MG63 (cell line): ENCODE measurements at places on chromosomes 1 and 21.

DNA sequence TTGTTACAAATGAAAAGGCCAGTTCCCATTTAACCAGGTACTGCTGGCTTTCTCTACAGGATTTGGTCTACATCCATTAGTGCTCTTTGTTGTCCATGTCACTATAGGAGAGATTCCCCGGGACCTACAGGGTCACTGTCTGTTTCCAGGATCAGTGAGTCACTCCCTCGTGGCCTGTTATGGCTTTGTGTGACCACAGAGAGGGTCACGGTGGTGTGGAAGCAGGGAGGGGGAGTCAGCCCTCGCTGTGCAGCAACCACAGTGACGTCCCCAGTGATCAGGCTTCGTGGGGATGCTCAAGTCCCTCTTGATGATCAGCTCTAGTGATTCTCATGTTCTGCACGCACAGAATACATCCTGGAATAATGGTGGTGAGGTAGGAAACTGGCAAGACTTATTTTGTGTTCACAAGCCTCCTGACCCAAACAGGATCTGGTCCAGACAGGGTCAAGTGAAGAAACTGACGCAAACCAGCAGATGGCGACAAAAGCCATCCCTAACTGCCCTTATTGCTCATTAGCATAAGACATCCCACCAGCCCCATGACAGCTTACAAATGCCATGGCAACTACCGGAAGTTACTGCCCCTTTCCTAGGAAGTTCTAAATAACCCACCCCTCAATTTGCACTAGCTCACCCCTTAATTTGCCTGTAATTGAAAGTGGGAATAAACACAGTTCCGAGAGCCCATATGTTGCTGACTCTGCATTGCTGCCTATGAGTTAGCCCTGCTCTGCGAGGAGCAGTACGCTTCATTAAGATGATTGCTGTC is 98.5 kb downstream of the DISC1 start:
- peak; percentile 58 for DNase-seq

- DNase-seq, result no peak
Observed at GRCh38 chr1:44037154-44037553, 5.9 kb upstream of the SLC6A9 start.

DNA sequence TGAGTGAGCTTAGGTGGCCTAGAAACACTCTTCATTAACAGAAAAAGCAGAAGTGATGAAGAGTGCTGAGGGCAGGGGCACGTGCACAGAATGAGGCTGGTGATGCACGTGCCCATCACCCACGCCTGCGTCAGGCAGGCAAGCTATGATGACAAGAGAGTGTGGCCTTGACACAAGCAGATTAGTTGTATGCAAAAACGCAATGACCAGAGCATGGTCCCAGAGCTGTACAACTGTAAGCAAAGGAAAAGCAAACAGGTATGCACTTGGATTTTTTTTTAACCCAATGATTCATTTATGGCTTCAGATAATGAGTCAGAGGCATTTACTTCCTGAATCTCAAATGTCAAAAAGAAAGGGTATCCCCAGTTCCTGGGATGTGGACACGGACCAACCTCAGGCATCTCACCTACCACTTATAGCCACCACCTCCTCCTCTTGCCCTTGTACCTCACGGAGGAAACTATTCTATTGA is 9.1 kb upstream of the TMEM61 start:
- no peak for DNase-seq

DNA sequence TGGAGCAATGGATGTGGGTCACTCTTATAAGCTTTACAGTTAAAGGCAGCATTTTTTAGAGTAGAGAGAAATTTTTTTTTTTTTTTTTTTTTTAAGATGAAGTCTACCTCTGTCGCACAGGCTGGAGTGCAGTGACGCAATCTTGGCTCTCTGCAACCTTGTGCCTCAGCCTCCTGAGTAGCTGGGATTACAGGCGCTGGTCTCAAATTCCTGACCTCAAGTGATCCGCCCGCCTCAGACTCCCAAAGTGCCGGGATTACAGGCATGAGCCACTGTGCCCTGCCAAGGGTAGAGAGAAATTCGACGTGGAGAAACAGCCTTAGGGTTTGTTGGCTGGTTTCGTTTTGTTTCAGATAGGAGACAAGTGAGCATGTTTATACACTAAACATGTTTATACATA is 594.2 kb upstream of the ADAMTS5 start:
- DNase-seq, result peak; percentile 56

- no peak for DNase-seq
Observed at GRCh38 chr1:100628631-100629081, 90.7 kb downstream of the GPR88 start.

DNA sequence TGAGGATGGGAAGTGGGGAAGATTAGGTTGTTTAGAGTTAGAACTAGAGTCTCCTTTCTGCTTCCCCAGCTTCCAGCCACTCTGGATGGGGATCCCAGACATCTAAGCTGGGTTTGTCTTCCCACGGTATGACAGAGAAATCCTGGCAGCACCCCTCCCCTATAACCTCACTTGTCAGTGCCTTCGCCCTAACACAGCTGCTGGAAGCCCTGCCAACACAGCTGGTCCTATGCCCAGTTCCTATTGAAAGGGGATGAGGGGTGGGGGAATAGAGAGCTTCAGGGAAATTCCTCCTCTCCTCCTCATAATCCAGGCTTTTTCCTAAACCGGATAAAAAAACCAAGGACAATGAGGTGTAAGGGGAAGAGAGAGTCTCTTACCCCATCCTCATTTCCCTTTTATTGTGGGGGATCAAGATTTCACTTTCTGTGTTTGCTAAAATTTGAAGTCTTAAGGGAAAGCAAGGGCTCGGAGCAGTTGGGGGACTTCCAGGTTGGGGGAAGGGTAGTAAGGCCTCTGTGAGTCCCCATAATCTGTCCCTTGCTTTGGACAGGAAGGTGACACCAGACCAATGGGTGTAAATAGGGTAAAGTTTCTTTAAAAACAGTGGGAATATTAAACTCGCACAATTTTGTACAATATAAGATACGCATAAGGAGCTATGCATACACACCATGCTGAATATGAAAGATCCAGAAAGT is 590 bp downstream of the TMOD4 start:
- DNase-seq, result no peak

DNA sequence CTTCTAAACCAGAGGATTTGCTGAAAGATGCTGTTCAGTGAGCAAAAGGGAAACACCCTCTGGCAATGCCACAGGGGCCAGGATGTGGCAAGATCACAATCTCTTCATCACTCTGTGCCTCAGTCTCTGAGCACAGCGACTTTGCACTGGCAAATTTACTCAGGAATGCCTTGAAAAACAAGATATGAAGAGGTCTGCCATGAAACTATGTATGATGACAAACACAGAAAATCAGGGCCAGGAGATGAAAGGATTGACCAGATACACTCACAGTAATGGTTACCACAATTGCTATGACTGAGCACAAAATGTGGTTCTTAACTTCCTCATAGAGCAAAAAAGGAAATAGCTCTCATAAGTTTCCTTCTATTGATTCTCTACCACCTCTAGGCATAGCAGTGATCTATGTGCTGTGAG is 5.8 kb downstream of the TTC13 start:
- no peak for DNase-seq

DNA sequence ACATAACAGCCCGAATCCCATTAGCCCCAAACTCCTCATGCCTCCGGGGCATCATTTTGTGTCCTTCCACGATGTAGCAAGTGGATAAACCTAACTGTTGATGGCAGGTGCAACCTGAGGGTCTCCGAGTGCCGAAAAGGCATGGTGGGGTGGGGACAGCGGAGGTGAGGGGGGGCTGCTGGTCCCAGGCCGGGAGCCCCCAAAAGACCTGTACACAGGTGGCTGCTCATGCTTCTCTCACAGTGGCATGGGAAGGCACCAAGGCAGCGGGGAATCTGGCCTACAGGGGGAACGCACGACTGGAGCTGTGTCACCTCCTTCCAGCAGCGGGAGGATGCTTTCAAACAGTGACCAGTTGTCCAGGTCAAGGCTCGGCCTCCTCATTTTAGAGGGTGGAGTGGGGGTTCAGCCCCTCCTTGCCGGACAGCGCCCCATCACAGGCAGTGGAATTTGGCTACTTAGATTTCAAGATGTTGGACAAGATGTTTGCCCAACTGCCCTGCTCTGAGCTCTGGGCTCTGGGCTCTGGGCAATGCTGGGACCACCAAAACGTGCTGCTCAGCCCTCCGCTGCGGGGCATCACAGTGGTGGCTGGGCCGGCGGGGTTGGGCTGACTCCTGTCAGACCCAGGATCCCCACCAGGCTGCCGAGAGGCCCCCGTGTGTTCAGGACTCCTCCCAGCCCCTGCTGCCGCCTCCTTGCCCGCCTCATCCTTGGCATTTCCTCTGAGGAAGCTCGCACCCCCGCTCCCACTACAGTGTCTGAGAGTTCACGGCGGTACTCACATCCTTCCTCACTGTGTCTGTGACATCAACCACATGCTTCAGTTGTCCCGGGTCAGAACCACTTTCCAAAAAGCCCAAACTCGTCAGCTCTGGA is 7.6 kb downstream of the DNMT3L start:
- DNase-seq, result no peak

DNA sequence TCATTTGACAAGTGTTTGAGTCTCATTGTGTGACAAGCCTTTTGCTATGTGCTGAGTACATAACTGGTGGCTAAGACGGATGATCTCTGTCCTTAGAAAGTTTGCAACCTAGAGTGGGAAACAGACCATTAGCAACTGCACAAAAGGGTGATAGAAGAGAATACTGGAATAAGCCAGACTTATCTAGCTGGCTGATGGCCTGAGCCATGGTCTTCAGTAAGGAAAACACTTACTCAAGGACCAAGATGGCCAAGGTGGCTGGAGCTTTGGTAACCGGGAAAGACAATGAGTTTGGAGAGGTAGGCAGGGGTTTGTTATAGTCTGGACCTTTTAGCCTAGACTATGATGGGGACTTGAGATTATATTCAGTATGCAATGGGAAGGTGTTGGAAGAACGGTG is 1.6 kb upstream of the TAF12 start:
- no peak for DNase-seq

DNA sequence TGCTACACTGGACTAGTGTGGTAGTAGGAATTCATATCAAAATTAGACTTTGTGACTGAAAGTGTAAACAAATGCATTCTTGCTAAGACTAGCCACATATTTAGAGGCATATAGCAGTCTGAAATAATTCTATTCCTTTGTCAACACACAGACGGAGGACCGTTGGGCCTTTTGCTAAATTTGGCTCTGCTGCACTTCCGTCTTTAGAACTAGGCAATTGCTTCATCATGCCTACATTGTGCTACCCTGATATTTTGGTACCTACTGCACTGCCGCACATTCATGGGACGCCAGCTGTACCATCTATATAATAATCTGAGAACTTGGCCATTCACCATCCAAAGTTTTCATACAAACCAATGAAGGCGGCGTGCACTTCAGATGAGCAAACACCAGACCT is 346.8 kb downstream of the KIF26B start:
- DNase-seq, result no peak

DNA sequence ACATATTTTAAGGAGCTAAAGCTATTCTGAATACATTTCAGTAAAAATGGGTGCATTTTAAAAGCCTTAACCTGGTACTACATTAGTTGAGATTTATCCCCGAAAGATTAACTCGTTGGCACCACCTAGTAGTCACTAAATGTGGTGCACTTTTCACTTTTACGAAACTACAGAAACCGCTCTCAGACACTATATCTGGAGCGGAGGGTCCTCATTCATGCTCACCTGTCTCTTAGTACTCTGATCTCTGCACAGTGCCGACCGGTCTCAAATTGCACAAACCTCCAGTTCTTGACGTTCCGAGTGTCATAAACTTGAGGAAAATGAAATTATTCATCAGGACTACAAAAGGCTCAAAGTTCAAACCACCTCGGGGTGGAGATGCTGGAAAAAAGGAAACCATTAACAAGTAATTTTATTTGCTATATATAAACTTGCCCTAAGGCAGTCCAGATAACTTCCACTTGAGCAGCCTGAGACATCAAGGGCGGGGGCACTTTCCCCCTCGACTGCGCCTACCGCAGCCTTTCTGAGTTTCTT is 722 bp downstream of the LZIC start:
- no peak for DNase-seq

DNA sequence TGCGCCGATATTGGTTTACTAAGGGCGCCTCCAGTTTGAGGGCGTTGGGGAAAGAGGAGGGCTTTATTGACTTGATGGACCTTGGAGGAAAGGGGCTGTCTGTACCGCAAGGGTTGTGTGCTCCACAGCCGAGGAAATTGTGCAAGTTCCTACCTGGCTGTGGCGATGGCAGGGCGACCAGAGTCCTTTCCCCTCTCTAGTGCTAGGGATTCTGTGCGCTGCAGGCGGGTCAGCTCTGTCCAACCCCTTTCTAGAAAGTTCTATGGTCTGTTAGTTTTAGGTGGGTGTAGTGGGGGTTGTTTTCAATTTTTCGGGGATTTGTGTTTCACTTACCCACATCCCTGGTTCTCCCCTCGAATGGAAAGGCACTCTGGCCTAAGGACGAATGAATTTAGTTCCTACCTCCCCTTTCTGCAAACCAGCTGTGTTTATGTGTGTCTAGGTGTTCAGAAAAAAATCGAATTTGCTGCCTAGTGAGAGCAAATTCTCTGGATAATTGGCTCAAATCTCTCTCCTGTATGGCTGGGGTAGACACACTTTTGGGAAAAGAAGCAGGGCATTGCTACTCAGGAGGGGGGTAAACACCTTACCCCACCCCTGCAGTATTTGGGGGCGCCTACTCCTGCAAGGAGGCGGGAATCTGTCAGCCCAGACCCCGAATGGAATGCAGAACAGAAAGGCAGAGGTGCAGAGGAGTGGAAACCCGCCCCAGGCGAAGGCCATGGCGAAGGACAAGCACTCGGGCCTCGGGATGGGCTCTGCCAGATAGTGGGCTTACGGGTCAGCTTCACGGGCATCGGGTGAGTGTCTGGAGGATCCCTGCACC is 2.0 kb downstream of the DMBX1 start:
- DNase-seq, result no peak

GRCh38 chr1:87632232-87632631 is 303.6 kb downstream of the LMO4 start:
- no peak for DNase-seq

DNA sequence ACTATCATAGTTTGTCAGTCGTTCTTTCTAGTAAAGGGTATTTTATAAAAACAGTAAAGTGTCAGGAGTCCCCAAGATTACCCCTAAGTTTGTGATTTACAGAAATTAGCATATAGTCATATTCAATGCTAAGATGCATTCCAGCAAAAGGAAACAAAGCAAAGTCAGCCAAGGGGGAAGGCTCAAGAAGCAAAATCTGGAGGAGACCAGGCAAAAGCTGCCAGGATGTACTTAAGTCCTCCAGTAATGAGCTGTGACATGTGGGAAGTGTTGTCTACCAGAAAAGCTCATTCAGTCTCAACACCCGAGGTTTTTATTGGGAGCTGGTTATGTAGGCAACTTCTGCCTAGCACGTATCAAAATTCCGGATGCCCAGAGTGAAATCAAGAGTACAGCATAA is 373.4 kb upstream of the TMPRSS15 start:
- DNase-seq, result no peak

- no peak for DNase-seq
Observed at GRCh38 chr21:34533938-34534337, 21.9 kb upstream of the KCNE1 start.
